ENCODE measurements at places on chromosomes 7 and 10. TPM values are rescaled to one million over a fixed set of nuclear protein-coding genes. Genes with fewer than 3 reads are reported as not detected.
A peak's percentile ranks its signal among the peaks of the same experiment; 100 is the strongest.

NUDT13 gene
- 1.9 TPM for total RNA-seq

DNA sequence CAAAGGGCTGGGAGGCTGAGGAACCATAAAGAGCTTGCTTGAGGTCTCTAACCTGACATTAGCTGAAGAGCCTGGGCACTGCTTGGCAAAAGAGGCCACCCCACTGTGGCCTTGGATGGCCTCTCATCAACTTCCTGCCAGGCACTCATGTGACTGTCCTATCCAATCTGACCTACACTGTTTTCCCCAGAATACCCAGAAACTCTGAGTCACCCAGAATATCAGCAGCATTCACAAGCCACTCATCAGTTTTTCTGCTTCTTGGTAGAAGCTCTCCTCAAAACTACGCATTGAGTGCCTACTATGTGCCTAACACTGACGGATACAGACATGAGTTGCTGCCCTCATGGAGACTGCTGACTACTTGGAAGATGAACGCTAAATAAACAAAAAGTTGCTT lies 4.1 kb upstream of the NT5C2 start:
- no peak for DNase-seq
- peaks cover 6% of the 10 kb centered on the region for H3K4me1 ChIP-seq
- H3K4me3 ChIP-seq, result no peak overlapping the region
- no peak overlapping the region for H3K27ac ChIP-seq

OR2A5 gene
- not detected for total RNA-seq

RBAK gene
- total RNA-seq, result 16.1 TPM

RABGEF1 gene
- 18.0 TPM for total RNA-seq

MPP7 gene
- total RNA-seq, result 9.8 TPM

ACHE gene
- 4.8 TPM for total RNA-seq

MNX1 gene
- 0.39 TPM for total RNA-seq

DNA sequence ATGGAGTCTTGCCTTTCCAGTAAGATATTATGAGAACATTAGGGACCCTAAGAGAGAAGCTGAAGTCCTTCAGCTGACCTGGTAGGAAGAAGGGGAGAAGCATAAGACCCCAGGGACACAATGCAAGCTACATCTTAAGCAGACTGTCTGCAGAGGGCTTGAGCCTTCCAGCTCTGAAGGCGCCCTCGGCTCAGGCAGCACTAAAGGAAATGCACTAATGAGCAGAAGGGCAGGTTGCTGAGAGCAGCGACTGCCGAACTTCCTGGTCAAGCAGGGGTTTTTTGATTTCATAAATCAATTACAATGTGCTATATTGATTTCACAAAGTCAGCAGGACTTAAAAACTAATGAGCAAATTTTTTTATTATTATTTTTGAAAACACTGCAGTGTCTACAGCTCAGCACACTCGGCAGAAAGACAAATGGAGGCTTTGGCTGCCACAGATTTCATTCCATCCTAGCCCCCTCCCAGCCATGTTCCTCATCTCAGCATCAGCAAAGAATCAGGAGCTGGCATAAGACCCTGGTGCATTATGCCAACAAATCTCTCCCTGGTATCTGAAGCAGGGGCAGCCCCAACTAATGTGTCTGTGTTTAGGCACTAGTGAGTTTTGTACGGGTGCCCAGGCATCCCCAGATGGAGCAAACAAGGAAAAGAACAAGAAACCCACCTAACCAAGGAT lies 57.1 kb downstream of the LRRTM3 start:
- no peaks in the 10 kb centered on the region for H3K4me1 ChIP-seq
- H3K27me3 ChIP-seq, result no peaks in the 10 kb centered on the region
- H3K36me3 ChIP-seq, result no peaks in the 10 kb centered on the region
- no peak for DNase-seq

ARHGEF35 gene
- 14.2 TPM for total RNA-seq

GRCh38 chr7:51015581-51015980 lies 232.9 kb upstream of the GRB10 start:
- H3K4me3 ChIP-seq, result no peak overlapping the region
- no peaks in the 10 kb centered on the region for H3K36me3 ChIP-seq
- DNase-seq, result peak; percentile 42
- H3K27me3 ChIP-seq, result no peaks in the 10 kb centered on the region
- no peak overlapping the region for H3K27ac ChIP-seq
- no peaks in the 10 kb centered on the region for H3K4me1 ChIP-seq

ZNF783 gene
- total RNA-seq, result 7.3 TPM

DNA sequence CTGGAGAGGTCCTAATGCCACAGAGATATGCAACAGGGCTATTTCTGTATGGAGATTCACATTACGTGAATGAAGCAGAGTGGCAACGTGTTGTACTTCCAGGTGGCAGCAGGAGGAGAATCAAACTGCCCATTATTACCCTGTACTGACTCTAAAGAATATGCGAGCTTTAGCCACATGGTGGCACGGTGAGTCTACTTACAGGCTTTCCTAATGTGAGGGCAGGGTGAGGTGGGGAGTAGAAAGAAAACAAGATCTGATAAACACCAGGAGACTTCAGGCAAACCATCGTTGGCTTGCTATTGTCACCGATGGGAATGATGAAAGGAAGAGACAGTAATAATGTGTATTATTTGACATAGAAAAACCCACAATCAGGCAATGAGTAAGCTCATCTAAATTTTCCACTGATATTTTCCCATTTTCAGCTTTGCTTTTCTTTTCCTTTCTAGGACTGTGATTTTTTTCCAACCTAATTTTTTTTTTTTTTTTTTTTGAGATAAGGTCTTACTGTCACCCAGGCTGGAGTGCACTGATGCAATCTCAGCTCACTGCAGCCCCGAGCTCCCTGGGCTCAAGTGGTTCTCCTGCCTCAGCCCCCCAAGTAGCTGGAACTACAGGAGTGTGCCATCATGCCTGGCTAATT lies 164.3 kb downstream of the BTAF1 start:
- H3K4me1 ChIP-seq, result no peaks in the 10 kb centered on the region
- H3K4me3 ChIP-seq, result no peak overlapping the region
- no peaks in the 10 kb centered on the region for H3K27me3 ChIP-seq
- no peaks in the 10 kb centered on the region for H3K36me3 ChIP-seq

TWIST1 gene
- 0.31 TPM for total RNA-seq

PAPSS2 gene
- total RNA-seq, result 20.2 TPM

RBM20 gene
- total RNA-seq, result 0.29 TPM

DNA sequence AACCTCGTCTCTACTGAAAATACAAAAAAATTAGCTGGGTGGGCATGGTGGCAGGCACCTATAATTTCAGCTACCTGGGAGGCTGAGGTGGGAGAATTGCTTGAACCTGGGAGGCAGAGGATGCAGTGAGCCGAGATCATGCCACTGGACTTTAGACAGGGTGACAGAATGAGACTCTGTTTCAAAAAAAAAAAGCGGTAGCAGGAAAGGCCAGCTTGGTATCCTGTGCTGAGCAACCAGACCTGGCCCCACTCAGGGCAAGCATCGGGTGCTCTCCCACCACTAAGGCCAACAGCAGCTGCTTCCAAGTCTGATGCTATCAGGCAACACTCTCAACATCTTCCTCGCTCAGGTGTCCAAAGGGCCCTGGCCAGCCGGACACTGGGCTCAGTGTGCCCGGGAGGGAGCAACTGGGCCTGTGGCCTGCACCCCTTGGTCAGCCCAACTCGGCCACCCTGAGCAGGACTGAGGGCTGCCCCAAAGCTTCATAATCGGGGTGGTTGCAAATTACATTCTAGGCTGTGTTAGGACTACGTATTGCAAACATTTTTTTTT lies 44.3 kb upstream of the MSMB start:
- no peak for DNase-seq
- no peaks in the 10 kb centered on the region for H3K4me1 ChIP-seq
- H3K27me3 ChIP-seq, result no peaks in the 10 kb centered on the region
- H3K27ac ChIP-seq, result no peak overlapping the region
- H3K4me3 ChIP-seq, result no peak overlapping the region

PNLIPRP1 gene
- total RNA-seq, result not detected

- H3K4me1 ChIP-seq, result no peaks in the 10 kb centered on the region
- no peaks in the 10 kb centered on the region for H3K27me3 ChIP-seq
- no peak for DNase-seq
- no peak overlapping the region for H3K4me3 ChIP-seq
- no peaks in the 10 kb centered on the region for H3K36me3 ChIP-seq
Measured at GRCh38 chr7:20385126-20385525, 54.4 kb downstream of the ITGB8 start.

DNA sequence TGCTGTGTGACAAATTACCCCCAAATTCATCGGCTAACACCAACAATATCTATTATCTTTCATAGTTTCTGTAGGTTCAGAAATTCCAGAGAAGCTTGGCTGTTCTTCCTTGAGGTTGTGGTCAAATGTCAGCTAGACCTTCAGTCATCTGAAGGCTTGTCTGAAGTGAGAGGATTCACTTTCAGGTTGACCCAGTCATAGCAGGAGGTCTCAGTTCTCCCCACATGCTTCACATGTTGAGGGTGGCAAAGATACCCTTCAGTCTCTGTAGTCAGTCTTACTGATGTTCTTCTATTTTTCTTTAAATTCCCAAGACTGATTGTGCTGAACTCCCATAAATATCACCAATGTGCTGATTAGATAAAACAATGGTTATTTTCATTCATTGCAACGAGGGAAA lies 1692.0 kb downstream of the REEP3 start:
- no peak overlapping the region for H3K27ac ChIP-seq
- H3K4me1 ChIP-seq, result no peaks in the 10 kb centered on the region
- no peak overlapping the region for H3K4me3 ChIP-seq
- no peak for DNase-seq
- H3K27me3 ChIP-seq, result no peaks in the 10 kb centered on the region
- H3K36me3 ChIP-seq, result no peaks in the 10 kb centered on the region

GRCh38 chr10:129131457-129132132 lies 335.4 kb upstream of the MGMT start:
- no peak overlapping the region for H3K27ac ChIP-seq
- no peaks in the 10 kb centered on the region for H3K36me3 ChIP-seq
- no peak overlapping the region for H3K4me3 ChIP-seq

ITGB8 gene
- 3.6 TPM for total RNA-seq

GRCh38 chr10:125990974-125991373 lies 94.6 kb downstream of the FANK1 start:
- H3K36me3 ChIP-seq, result no peaks in the 10 kb centered on the region
- H3K4me3 ChIP-seq, result no peak overlapping the region
- no peaks in the 10 kb centered on the region for H3K27me3 ChIP-seq
- no peak for DNase-seq

DNA sequence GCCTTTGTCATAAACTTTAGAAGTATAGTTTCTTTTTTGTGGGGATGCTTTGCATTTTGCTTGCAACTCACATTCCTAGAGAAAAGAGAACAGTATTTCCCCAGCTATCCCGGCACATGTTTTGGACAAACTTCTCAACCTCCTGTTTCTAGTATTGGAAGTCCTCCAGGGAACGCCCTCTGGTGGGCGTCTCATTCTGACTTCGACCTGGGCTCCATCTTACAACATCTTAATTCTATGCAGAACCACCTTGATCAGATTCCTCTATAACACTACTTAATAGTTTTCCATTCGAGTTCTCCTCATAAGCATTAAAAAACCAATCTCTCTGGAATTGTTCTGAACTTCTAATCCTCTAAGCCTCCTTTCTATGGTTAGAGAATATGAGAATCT lies 139.5 kb upstream of the FZD8 start:
- H3K4me1 ChIP-seq, result no peaks in the 10 kb centered on the region
- H3K4me3 ChIP-seq, result no peak overlapping the region
- H3K27me3 ChIP-seq, result no peaks in the 10 kb centered on the region
- no peaks in the 10 kb centered on the region for H3K36me3 ChIP-seq

MKRN1 gene
- 99.6 TPM for total RNA-seq

- H3K4me1 ChIP-seq, result no peaks in the 10 kb centered on the region
- DNase-seq, result no peak
- H3K27me3 ChIP-seq, result no peaks in the 10 kb centered on the region
- H3K36me3 ChIP-seq, result no peaks in the 10 kb centered on the region
Measured at GRCh38 chr10:92264249-92264648, 26.6 kb downstream of the CPEB3 start.

ABCF2 gene
- total RNA-seq, result 51.0 TPM

DNA sequence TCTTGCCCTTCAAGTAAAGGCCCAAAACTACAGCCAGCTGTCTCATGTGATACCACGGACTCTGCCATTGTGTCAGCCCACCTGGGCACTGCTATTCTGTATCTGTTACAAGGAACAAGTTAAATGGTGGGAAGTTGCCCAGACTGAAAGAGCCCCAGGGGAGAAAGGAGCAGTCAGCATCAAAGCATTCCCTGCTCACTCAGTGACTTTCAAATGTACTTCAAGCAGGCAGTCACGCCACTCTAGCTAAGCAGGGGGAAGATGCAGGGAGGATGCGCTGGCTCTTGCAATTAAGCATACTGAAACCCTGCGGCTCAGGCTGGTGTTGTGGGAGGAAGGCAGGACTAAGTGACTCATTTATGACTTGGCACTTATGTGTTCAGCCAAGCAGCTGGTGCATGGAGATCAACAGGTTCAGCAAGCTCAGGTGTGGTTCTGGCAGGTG lies 1249.6 kb downstream of the TYW1 start:
- DNase-seq, result peak; percentile 57
- peak overlapping the region; percentile 59 for H3K27ac ChIP-seq
- no peaks in the 10 kb centered on the region for H3K27me3 ChIP-seq
- H3K36me3 ChIP-seq, result no peaks in the 10 kb centered on the region
- H3K4me1 ChIP-seq, result peaks cover 14% of the 10 kb centered on the region

DNA sequence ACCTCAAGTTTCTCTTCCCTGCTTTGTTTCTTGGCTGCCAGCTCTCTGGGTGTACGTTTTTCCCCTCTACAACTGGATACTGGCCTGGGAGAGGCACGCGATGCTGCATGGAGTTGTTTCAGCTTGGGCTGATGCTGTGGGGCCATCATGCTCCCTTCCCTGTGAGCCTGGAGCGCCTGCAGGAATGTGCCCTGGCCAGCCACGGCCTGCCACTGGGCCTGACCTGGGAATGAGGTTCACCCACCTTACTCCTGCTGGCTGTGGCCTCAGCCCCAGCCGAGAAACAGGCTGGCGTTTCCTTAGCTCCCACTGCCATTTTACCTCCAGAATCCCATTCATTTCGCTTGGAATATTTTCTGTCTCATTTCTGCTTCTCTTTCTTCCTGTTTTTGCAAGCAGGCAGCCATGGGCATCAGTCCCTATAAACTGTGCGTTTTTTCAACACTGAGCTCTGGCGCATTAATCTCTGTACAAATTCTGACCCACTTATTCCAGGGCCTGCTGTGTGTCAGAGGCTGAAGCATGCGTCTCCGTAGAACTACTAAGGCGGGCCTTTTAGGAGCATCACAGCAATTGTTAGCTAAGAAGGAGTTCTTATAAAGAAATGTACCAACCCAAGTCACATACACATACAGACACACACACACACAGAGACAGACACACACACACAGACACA lies 57.9 kb downstream of the GATA3 start:
- H3K27me3 ChIP-seq, result no peaks in the 10 kb centered on the region
- DNase-seq, result no peak
- no peak overlapping the region for H3K27ac ChIP-seq
- no peaks in the 10 kb centered on the region for H3K36me3 ChIP-seq
- H3K4me1 ChIP-seq, result no peaks in the 10 kb centered on the region
- H3K4me3 ChIP-seq, result no peak overlapping the region

DNA sequence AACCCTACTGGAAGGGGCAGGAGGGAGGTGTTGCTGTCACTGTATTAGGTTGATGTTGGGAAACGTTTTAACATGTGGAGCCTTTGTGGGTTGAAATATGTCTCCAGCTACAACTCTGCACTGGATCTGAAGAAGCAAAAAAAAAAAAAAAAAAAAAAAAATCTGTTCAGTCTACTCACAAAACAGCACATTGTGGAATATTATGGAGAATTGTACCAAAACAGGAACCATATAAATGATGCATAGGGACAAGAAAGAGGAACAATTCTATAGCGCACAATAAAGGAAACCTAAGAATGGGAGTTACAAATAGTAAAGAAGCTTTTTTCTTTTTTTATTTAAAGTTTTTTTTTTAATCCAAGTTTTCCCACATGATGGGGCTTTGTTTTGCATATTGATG lies 63.8 kb downstream of the CCSER2 start:
- no peak for DNase-seq
- H3K4me1 ChIP-seq, result no peaks in the 10 kb centered on the region
- no peaks in the 10 kb centered on the region for H3K36me3 ChIP-seq
- H3K27ac ChIP-seq, result no peak overlapping the region
- H3K27me3 ChIP-seq, result no peaks in the 10 kb centered on the region

Measured in H1 (cell line).